ENCODE measurements at places on chromosomes 2 and 18.

DNA sequence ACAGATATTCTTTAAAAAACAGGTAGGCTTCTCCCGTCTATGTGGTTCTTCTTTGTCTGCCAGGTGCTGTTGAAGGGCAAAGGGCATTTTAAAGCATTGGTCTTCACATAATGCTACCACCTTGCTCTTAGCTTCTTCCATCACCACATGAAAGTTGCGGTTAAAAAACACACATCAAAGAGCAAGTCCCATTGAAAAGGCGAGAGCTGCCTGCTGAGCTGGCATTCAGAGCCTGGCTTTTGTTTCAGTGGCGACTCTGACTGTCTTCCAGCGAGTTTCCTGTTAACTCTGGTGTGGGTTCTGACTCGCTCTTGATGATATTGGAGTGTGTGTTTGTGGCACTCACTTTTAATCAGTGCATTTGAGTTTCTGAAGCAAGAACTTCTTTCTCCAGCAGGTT, 624.9 kb upstream of the FANCL start:
- no peak for DNase-seq

- DNase-seq, result no peak
Measured at GRCh38 chr18:79511271-79511670, 115.5 kb downstream of the NFATC1 start.

DNA sequence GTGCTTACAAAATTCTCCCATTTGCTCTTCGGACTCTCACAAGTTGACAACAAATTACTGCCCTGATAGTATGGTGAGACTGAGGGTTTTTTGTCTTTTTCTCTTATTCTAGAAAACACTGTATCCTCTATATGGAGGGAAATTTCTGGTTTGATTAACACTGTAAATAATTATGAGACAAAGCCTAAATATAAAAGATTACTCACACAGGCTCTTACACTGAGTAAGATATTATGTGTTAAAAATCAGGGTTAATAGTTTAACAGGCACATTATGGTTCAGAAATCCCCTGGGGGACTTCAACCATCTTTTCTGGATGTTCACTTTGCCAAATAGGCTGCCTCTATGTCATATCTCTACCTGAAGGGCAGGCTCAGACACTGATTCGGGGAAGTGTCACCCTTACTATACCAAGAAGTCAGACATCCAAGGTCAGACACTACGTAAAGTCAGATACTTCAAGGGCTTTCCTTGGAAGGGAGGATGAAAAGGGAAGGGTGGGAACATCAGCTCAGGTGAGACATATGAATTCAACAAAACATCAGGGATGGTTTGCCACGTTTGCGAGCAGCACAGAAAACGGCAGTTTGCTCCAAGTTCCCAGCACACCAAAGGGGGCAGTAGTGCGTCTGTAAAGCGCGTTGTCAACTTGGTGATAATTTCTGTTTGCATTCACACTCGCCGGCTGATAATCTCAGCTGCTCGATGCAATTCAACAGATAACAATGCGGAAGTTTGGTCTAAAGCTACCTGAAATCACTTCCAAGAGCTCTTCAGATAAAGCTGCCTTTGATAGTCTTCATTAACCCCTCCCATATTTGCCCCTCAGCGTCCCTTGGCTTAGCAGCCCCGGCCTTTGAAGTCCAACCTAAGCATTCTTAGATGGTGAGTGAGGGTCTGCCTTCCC, 972 bp upstream of the RASGRP3 start:
- peak; percentile 56 for DNase-seq

GRCh38 chr2:237218756-237219155, 133.1 kb downstream of the COPS8 start:
- DNase-seq, result no peak

DNA sequence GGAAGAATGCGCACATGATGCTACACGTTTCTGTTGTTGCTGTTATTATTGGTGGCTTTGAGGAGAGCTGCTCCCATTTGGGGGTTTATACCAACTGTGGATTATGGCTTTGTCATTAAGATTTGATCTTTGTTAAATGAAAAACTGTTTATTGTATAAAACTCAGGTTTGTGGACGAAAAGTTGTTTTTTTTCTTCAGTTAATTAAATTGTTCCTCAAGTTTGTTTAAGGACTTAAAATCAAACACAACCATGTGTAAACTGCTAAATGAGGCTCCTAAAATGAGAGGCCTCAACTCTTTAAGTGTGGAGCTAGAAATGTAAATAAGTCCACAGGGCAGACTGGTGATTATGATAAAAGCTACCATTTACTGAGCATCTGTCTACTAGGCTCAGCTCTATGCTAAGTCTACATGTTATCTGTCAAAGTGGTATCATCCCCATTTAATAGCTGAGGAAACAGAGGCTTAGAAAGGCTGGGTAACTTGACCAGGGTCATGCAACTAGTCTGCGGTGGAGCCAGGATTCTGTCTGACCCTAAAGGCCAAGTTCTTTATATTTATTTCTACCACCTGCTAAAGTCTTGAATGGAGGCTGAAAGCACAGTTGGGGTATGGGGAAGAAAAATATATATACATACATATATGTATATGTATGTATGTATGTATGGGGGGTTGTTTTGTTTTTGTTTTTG, 4.1 kb downstream of the MYCN start:
- DNase-seq, result no peak

- DNase-seq, result no peak
Measured at GRCh38 chr2:113370030-113370429, 67.5 kb upstream of the ZNG1B start.

- DNase-seq, result no peak
Measured at GRCh38 chr18:47993409-47993808, 63.0 kb upstream of the SMAD2 start.

GRCh38 chr2:202158796-202159195, 79.6 kb downstream of the SUMO1 start:
- no peak for DNase-seq

- no peak for DNase-seq
Measured at GRCh38 chr2:222677981-222678380, 6.5 kb downstream of the MOGAT1 start.

GRCh38 chr18:13306583-13306982, 88.0 kb downstream of the LDLRAD4 start:
- DNase-seq, result no peak

DNA sequence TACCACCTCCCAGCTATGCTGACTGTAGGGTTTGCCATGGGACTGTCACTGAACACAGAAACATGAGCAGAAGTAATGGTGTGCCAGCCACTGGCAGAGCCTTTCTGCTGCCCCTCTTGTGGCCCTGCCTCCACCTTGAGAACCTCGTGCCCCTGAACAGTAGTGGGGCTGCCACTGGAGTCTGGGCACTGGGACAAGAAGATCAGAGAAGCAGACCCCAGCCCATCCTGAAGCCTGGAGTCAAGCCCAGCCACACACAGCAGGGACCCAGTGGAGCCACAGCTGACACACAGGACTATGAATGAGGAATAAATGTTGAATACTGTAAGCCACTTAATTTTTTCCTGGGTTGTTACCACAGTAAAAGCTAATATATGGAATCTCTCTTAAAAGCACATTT, 159.6 kb downstream of the NCKAP5 start:
- no peak for DNase-seq

- no peak for DNase-seq
Measured at GRCh38 chr2:165443511-165443910, 26.0 kb upstream of the CSRNP3 start.

- no peak for DNase-seq
Measured at GRCh38 chr2:129061069-129061768, 742.6 kb upstream of the HS6ST1 start.

GRCh38 chr2:41879235-41879916, 168.4 kb upstream of the PKDCC start:
- DNase-seq, result no peak

- no peak for DNase-seq
Measured at GRCh38 chr18:55086906-55087305, 127.6 kb upstream of the CCDC68 start.

GRCh38 chr18:60601249-60601648, 228.7 kb upstream of the MC4R start:
- no peak for DNase-seq

DNA sequence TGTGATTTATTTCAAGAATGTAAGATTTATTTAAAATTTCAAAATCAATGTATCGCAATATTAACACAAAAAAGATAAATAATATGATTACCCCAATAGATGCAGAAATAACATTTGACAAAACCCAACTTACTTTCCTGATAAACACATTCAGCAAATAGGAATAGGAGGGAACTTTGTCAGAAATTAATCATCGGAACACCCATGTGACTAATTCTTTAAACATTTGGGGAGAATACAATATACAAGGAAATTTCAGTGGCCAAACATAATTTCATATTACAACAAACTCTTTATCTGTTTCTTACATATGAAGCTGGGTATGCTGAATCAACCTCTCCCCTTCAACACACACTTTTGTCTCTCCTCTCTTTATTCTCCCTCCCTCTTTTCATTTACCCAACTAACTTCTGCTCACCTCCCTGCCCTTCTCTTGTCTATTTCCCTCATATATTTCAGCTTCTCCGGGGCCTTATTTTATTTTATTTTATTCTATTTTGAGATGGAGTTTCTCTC, 309.6 kb upstream of the CNTNAP5 start:
- DNase-seq, result no peak

DNA sequence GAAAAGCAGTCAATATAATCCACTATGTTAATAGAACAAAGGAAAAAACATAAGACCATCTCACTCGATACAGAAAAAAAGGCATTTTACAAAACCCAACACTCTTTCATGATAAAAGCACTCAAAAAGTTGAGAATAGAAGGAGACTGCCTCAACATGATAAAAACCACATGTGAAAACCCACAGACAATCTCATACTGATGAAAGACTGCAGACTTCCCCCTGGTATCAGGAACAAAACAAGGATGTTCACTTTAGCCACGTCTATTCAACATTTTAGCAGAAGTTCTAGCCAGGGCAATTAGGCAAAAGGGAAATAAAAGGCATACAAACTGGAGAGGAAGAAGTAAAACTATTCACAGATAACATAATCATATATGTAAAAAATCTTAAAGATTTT, 285.9 kb downstream of the EIPR1 start:
- DNase-seq, result no peak

GRCh38 chr2:2253172-2254016, 77.7 kb downstream of the MYT1L start:
- no peak for DNase-seq

DNA sequence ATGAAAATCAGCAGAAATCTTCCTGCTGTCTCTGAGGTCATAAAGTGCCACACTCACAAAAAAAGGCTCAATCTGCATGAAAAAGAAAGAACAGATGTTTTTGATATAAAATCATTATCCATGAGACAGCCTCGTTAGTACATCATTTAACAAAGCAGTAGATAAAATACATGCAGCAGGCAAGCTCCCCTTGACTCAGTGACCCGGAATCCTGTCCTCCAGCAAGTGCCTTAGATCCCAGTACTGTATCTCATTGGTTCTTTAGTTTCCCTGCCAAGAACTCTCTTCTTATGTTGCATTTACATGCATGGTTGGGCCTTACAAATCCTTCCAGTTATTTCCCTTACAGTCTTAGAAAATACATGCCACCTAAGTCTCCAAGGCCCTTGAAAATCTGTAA, 148.9 kb upstream of the CCDC195 start:
- no peak for DNase-seq

GRCh38 chr2:134212746-134213145, 41.1 kb upstream of the MGAT5 start:
- DNase-seq, result no peak

GRCh38 chr18:37483221-37483971, 82.2 kb downstream of the CELF4 start:
- no peak for DNase-seq

- no peak for DNase-seq
Measured at GRCh38 chr18:5298156-5298852, 2.8 kb upstream of the ZBTB14 start.

DNA sequence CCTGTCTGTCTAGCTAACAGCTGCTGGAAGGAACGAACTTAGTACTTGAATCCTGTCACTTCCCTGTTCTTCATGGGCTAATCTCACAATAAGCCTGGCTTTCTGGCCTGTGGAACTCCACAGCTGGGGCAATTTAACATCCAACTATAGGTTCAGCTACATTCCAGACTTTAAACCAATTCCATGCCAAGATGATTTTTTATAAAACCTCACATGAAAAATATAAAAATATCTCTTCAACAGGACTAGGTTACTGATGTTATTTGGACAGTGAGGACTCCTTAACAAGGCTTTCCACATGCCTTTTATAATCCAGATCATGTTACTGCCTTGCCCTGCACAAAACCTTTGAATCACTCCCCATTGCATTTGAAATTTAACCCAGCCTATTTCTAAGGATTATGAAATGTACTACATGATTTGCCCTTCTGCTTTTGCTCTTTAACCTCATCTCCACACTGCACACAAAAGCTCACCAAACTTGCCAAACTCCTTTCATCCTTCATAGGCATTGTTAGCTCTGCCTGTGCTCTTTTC, 863.2 kb upstream of the CHAC2 start:
- DNase-seq, result no peak

DNA sequence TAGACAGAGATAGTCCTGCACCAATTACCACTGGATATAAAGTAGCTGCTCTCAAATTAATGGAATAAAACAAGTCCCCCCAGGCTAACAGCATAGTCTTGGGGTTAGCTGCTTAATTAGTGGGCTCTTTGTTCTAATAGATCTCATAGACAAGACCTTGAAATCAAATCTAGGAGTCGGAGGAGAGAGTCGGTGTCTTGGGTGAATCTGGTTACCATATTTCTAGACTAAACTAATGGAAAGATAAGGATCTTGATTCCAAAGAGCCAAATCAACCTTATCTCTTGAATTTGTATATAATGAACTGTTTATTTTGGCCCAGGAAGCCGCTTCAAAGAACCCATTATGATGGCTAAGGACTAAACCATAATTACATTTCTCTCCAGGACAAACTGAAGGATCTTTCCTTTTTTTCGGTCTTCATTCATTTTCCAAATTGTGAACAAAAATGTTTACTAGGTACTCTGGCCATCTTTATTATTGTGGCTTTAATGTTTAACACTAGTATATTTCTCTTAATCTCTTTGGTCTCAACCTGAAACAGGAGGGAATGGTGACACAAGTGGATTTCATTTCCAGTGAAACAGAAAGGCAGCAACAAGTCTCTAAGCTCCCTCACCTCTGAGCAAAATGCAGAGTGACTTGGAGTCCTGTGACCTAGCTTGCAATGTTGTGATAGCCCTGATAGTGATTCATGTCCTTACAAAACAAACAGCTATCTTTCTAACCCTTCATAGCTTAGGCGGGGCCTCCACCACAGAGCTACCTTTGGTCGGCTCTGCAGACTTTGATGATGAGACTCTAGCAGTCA, 137.9 kb upstream of the PARD3B start:
- DNase-seq, result no peak

DNA sequence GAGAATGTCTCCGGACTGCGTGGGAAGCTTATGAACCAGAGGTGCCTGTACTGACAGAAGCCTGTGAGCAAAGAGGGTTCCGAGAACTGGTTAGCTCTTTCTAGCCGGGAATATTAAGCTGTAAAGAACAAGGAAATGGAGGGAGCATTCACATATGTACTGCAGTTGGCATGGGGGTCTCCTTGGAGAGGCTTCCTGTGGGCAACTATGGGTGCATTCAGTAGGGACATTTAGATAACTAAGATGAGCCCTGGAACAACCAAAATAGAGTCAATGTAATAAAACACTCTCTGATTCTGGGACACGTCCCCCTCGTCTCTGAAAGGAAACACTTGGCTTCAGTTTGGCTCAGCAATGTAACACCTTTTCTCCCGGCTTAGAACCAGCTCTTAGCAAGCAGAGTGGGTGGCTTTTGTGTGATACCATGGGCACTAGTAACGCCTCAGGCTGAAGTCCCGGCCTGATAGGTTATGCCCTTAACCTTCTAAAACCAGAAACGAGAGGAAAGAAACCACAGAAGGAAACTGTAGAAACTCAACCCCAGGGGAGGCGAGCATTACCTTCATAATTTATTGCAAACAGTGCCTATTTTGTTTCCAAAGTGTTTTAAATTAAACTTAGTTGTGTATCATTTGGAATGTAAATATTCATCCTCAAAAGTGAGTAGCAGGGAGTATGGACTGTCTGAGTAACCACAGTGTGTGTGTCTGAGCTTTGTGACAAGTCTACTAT, 48.8 kb upstream of the LPIN2 start:
- DNase-seq, result no peak
